Cardiac fibroblast (primary cell): ENCODE measurements at places on chromosomes 1 and 21.
A peak's percentile ranks its signal among the peaks of the same experiment; 100 is the strongest.

GRCh38 chr1:224867715-224868114, 61.8 kb upstream of the DNAH14 start:
- DNase-seq, result peak; percentile 10

- no peak for DNase-seq
Measured at GRCh38 chr1:235553112-235553551, 48.9 kb upstream of the B3GALNT2 start.

DNA sequence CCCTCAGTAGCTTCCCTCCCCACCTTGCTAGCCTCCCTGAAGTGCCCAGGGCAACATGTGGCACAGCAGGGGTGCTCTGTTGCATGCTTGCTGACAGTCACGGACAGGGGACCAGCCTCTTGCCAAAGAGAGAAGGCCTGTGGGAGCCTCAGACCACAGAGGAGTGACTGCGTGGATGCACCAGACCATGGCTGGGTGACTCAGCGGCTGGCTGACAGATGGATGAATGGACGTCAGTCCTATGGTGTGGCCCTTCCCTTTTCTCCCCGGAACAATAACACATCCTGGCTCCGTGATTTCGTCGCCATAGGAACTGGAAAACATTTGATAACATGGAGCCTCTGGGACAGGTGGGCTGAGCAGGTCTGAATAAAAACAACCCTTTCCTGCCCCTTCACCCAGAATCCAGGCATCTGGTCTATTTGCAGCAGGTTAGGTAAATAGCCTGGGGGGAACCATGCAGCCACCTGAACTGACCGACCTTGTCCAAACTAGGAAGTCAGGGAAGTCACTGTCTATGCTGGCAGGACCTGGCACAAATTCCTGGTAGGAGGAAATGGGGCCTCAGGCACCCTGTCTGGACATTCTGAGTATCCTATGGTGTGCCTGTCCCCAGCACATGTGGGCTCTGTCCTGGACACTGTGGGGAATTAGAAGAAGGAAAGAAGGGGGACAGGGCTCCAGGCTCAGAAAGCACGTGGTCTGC, 53.3 kb downstream of the NENF start:
- DNase-seq, result peak; percentile 97

DNA sequence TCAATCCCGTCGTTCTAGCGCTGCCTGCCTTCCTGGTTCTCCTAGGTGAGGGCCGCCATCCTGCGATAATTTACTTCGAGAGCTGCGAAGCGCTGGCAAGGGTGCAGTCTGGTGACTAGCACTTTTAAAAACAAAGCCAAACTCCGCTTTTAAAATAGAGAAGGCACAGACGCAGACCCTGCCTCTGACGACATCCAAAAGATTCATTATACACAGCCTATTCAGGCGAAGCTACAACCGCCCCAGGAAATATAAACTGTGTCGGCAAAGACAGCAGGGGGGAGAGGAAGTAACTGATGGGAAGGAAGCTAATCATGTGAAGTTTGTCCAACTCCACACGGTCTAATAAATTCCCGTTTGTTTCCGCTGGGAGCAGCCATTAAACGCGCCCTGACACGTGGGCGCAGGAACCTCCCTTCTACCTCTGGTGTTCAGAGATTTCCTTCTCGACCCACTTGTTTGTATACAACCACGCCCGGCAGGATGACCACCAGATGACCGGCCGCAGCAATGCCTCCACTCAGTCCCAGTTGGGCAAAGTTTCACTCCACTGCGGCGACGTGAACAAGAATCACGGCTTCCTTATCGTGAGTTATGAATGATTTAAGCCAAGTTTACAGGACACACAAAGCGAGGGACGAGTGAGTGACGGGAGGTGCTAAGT, 1.3 kb downstream of the GNG12 start:
- DNase-seq, result peak; percentile 74

GRCh38 chr1:93608187-93609109, 73.2 kb downstream of the BCAR3 start:
- DNase-seq, result no peak

DNA sequence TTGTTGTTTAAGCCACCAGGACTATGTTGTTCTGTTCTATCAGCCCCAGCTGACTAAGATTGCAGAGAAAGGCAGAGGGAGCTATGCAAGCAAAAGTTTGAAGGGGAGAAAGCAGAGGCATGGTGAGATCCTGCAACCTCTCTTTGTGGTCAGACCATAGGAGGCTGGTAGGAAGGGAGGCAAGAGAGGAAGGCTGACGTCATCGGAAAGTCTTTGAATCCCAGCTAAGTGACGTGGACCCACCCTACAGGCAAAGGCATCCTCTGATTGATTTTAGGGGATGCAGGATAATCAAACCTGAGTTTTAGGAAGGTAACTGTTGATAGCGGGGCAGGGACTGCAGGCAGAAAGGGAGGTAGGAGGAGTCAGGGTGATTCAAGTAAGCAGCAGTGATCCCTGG, 23.3 kb upstream of the TNNI1 start:
- DNase-seq, result peak; percentile 51

DNA sequence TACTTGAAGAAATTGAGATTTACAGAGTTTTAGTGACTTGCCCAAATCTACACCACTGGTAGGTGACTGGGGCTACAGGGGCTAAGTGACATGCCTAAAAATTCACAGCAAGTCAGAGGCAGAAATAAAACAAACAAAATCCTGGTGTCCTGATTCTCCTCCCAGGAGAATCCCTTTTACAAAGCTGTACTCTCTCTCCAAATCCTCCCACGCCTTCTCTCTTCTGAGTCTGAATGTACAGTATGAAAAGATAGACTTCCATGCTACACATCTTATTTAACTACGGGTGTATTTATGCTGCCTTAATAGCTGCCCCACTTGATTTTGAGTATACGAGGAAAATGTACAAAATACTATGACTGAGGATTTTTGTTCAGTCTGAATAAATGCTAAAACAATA, 65.4 kb downstream of the SGIP1 start:
- peak; percentile 61 for DNase-seq

DNA sequence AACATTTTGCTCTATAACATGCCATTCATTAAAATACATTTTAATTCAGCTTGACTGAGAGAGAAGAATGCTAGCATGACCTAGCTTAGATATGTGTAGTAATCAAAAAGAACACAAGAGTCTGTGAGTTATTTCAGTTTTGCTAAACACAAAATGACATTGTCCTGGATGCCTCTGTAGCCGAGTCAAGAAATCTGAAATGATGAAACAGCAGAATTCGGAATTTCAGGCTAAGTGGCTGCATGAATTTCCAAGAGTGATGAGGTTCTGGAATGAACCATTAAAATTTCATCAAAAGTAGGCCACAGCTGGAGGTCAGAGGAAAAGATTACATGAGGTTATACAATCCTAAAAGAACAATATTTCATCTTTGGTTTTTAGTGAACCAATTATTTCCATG, 79.1 kb upstream of the CXADR start:
- no peak for DNase-seq

DNA sequence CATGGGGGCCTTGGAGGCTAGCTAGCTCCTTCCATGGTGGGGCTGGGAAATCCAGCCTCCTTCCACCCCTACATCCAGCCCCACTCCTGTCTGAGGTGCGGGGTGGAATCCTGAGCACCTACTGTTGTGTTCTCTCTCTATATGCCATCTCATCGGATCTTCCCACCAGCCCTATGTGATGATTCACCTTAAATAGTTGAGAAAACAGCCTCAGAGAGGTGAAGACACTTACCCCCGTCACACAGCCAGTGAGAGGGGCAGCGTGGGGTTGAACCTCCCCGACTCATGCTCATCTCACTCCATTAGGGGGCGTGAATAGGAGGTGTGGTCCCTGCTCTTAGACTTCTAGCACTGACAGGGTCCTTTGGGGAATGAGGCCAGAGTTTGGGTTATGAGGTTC, 31.0 kb upstream of the ACTL8 start:
- no peak for DNase-seq

GRCh38 chr1:98099501-98099900, 178.7 kb upstream of the DPYD start:
- no peak for DNase-seq

GRCh38 chr21:43585924-43586413, 73.3 kb downstream of the HSF2BP start:
- DNase-seq, result peak; percentile 100

DNA sequence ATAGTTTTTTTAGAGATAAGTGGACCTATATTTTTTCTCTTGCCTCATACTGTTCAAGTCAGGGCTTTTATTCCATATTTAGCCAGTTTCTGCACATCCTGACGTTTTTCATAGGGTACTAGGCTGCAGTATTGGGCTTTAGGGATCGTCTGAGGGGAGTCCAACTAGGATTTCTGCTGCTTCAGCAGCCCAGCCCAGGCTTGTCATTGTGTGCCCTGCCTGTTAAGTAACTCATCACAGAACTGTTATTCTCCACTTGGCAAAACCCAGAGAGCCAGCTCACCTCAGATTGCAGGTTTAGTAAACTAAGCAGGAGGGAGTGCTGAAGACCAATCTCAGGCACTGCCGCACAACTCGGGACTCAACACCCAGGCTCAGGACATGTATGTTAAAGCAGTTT, 2.8 kb downstream of the GALNT2 start:
- no peak for DNase-seq

DNA sequence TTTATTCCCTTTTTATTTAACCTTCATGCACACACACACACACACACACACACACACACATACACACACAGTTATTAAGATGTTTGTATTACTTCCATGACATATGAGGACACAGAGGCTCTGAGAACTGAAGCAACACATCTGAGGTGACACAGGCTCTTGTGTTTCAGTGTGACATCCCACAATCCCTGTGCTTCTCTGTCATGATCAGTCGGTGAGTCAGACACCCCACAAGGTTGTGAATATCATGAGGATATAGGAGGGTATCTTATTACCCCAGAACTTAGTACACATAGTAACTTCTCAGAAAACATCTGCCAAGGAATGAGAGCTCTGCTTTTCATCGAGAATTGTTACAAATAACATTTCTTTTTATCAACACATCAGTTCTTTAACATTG, 459.3 kb downstream of the PLPP3 start:
- peak; percentile 59 for DNase-seq

GRCh38 chr1:116981521-116982037, 20.0 kb upstream of the CD101 start:
- DNase-seq, result no peak

- peak; percentile 95 for DNase-seq
Measured at GRCh38 chr1:161207173-161207572, 5.0 kb downstream of the NDUFS2 start.

DNA sequence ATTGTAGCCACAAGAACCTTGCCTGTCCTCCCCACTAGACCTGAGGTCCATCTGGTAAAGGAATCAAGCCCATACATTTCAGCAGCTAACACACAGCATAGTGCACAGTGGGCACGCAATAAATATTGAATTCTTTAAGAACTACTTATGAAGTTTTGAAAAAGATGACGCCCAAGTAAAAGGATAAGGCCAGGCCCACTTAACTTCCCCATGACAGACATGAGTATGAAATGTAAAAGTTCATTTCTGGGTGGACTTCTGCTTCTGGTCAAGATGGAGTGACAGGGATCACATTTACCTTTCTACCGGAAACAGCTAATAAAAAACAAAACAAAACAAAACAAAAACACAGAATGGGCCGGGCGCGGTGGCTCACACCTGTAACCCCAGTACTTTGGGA, 25.4 kb downstream of the SORT1 start:
- DNase-seq, result no peak

- peak; percentile 58 for DNase-seq
Measured at GRCh38 chr1:119626841-119627240, 21.2 kb downstream of the ZNF697 start.

DNA sequence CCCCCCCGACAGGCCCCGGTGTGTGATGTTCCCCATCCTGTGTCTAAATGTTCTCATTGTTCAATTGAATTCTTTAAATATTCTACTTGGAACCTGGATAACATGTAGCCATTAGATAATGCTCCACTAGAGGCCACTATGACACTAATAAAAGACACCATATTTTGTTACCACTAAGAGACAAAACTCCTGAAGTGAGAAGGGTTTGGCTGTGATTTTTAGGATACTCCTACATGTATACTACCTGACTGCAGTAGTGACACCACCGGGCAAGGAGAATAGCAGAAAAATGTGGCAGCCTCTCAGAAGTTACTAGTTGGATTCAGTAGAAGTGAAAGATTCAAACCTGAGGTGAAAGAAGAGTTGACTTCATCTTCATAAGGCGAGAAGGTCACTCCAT, 36.0 kb downstream of the F5 start:
- DNase-seq, result peak; percentile 69

DNA sequence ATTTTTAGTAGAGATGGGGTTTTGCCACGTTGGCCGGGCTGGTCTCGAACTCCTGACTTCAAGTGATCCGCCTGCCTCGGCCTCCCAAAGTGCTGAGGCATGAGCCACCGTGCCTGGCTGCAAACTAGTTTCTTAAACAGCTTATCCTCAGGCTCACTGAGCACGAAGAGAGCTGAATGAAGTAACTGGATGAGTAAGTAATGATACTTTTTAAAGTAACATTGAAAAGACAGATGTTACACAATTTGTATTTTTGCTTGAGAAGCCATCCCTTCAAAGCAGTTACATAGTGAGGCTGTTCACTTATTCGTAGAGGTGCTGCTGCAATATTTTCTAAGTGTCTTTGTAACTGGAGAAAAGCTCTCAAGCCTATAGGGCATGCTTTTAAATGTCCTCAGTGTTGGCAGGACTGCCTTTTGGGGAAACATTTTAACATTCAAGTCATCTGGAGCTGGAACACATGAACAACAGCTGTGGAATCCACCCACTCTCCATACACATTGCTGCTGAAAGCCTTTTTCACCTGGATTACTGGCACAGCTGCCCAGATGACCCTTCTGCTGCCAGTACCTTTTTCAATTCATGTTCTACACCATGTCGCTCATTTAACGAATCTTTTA, 2.7 kb upstream of the YBX1 start:
- DNase-seq, result peak; percentile 74

- DNase-seq, result peak; percentile 70
Measured at GRCh38 chr1:39213511-39214002, 9.1 kb downstream of the MACF1 start.

DNA sequence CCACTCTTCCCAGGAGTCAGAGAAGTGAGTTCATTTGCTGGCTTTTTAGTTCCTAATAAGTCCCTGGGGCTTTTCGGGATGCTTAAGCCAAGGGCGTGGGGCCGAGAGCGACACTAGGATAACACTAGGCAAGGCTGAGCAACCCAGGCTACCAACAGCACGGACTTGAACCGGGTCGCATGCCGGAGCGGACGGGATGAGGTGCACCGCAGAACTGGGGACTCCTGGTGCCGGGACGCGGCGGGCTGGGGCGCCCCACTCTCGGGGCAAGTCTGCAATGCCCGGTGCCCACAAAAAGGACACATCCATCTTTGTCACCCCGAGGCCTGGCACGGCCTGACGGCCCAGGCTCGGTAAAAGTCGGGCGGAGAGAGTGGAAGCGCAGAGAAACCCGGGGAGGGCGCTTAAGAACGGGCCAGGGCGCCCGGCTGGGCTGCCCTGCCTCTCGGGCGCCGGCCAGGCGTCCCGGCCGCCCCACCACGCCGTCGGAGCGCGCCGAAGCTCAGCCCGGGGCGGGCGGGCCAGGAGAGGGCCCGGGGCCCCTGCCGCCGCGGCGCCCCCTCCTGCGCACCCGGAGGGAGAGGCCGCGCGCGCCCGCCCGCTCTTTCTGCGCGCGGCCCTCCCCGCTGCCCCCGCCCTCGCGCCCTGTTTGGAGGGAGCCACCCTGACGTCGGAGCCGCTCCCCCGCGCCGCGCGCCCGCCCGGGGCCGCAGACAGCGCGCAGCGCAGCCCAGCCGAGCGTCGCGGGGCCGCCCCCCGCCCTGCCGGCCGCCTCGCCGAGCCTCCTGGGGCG, at the start of gene NBL1:
NBL1 (plus strand) TSS at position 710 of the 793 bp plus-strand sequence. CDS start 10,720 bp downstream, outside the sequence.
- peak; percentile 79 for DNase-seq

GRCh38 chr1:33372677-33373076, 51.8 kb upstream of the A3GALT2 start:
- no peak for DNase-seq
